Activated naive CD4-positive, alpha-beta T cell treated with anti-CD3 and anti-CD28 coated beads, Interleukin-2, amount 10 ng/mL, durations not matched to agents 7 days and 5 days (primary cell): ENCODE measurements at places on chromosomes 7 and 10.

DNA sequence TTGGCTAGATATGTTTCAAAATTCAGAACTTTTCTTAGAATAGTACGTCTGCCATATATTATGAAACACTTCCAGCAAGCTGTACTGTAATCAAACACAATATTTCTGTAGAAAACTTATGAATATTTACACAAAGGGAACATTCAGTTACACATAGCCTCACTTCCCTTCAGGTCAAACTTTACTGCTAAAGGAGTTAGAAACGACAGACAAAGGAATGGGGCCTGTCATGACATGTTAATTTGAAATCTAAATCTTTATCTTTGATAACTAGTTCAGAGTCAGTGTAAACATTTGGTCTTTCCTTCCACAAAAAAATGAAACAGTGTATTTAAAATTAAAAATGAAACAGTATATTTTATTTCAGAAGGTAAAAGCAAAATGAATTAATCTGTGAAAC, 1.0 kb upstream of the CROT start:
- no peak for DNase-seq

DNA sequence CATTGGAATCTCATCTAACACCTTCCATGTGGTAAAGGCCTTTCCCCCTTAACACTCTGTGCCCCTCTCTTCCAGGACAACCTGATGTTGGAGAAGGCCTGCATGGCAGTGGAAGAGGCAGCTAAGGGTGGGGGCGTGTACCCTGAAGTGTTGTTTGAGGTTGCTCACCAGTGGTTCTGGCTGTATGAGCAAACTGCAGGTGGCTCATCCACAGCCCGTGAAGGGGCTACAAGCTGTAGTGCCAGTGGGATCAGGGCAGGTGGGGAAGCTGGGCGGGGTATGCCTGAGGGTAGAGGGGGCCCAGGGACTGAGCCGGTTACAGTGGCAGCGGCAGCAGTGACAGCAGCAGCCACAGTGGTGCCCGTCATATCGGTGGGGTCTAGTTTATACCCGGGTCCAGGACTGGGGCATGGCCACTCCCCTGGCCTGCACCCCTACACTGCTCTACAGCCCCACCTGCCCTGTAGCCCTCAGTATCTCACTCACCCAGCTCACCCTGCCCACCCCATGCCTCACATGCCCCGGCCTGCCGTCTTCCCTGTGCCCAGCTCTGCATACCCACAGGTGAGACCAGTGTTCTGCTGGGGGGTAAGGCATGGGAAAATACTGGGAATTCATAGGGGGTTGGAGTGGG, 12.4 kb downstream of the NDST2 start:
- no peak for DNase-seq

- DNase-seq: no peak
Measured at GRCh38 chr10:43261578-43262396, 5.1 kb downstream of the RASGEF1A start.

- DNase-seq: no peak
Measured at GRCh38 chr7:116577320-116577871, 52.6 kb downstream of the CAV1 start.

DNA sequence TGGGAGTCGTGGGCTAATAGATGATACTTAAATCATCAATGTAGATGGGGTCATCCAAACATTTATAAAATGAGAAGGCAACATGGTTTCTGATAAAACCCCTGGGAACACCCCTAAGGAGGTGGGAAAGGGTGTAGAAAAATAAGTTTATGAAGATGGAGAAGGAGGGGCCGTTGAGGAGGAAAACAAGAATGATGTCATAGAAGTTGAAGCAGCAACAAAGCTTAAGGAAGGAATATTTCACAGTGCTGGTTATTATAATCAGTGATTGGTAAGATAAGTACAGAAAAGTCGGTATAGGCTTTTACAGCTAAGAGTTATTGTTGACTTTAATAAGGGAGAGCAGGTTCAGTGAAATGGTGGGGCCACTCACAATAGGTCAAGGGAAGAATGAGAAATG, 9.0 kb upstream of the HIBADH start:
- no peak for DNase-seq

GRCh38 chr7:41093141-41093540, 609.7 kb downstream of the INHBA start:
- DNase-seq: no peak

- DNase-seq: no peak
Measured at GRCh38 chr7:17580141-17580540, 281.7 kb downstream of the AHR start.

- no peak for DNase-seq
Measured at GRCh38 chr10:49273082-49273465, 25.9 kb upstream of the C10orf71 start.

DNA sequence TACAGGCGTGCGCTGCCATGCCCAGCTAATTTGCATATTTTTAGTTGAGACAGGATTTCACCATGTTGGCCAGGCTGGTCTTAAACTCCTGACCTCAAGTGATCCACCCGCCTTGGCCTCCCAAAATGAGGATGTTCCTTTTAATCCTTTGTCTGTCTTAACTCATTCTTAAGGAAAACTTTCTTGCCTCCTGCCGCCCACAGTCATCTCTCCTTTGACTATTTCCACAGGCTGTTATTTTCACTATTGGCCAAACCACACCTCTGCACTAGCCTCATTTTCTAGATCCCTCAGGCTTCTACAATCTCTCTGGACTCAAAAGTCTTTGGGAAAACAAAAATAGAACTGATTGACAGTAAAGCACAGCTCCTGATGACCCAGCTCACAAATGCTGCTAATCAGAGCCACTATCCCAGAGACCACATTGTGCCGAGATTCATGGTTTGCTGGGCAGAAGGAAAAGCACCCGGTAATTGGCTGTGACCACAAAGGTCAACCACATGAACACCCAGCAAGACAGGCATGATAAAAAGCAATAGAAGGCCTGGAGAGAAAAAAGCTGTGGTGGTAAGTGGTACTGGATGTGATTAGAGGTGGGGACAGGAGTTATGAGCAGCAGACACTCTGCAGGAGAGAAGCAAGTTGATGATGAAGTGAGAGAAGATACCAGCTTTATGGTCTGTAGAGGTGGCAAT, 44.1 kb upstream of the ZNRF2 start:
- no peak for DNase-seq

DNA sequence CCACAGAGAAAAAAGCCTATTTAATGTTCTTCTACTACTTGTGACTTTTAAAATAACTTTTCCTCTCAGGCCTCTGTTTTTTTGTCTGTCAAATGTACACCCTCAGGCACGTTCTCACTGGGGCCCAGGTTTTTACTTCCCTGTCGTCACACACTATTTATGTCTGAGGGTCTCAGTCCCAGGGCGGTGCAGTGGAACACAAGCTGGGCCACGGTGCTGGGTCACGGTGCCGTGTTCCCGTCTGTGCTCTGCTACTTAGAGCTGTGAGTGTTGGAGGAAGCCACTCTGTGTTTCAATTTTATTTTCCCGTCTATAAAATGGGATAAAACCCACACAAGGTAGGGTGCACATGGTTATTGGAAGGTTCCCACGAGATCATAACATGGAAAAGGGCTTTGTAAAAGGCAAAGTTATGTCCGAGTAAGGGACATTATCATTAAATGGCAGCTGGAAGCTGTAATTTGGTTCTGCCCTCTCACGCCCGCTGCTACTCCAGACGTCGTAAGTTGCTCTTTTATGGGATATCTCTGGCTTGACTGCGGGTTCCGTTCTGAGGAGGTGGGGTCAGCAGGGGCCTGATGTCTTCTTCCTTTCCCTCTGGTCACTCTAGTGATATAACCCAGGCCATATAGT, 25.2 kb downstream of the ZNF775 start:
- peak; percentile 20 for DNase-seq

GRCh38 chr7:22697876-22698606, 29.0 kb upstream of the IL6 start:
- DNase-seq: peak; percentile 38

DNA sequence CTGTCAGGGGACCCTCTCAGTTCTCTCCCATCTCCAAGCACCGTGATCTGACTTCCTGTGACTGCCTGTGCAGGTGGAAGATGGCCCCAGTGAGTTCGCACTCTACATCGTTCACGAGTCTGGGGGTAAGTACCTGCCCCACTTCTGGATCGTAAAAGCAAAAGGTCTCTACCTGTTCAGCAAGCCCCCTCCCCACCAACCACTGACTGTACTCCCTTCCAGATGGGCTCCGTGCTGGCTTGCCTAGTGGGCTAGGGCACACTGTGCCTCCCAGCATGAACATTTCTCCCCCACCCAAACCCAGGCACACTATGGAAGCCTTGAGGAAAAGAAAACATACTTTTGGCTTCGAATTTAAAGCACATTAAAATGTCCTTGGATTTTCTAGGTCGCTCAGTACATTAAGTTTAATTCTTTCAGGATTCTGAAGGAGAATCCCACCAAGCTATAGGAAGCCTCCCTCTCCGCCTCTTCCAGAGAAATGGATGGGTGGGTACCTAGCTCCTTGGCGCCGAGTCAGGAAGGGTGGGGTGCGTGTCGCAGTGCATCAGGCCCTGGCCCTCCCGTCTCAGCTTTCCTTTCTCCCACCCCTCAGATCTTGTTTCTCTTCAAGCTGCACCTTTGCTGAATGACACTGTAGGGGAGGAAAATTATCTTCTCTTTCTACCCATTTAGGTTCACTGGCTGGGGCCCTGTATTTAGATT, 11.0 kb upstream of the ZNF22 start:
- no peak for DNase-seq

GRCh38 chr7:91717681-91718470, 162.6 kb downstream of the MTERF1 start:
- DNase-seq: no peak

- DNase-seq: no peak
Measured at GRCh38 chr7:5657901-5658300, 123.6 kb downstream of the RNF216 start.

DNA sequence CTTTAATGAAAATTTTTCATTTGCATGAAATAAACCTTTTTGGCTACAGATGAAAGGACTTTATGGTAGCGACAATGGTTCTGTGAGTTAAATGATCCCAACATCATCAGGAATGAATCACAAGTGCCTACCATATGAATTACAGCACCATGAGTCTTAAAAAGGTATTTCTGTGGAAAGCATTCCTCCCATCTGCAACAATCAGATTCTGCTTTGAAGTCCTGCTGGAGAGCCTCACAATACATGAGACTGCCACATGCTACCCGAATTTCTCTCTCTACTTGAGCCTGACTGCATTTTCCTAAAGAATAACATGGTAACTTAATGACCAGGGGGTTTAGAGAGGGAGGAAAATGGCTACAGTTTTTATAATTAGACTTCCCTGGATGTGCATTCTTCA, 190.3 kb downstream of the TWIST1 start:
- DNase-seq: no peak

- no peak for DNase-seq
Measured at GRCh38 chr7:73345538-73345937, 17.6 kb downstream of the FKBP6 start.

DNA sequence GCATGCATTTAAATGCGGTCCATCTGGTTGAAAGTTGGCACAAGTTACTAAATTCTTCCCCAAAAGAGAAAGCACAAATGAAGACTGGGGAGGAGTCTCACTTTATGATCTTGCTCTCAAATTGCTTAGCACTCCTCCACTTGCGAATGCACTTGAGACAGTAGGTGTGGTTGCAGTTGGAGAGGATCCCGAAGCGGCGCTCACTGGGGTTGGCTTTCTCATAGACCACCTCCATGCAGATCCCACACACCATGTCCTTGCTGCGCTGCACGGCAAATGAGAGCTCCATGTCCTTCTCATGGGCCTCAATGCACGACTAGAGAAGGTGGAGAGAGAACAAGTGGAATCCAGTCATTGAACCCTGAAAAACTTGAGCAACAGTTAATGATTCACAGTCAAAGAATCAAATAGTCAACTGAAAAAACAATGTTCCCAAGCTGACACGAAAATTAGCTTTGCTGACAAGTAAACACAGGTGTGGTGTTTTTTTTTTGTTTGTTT, 22.7 kb downstream of the MKRN1 start:
- DNase-seq: no peak

- DNase-seq: no peak
Measured at GRCh38 chr7:129550693-129551360, 48.5 kb downstream of the SMKR1 start.

DNA sequence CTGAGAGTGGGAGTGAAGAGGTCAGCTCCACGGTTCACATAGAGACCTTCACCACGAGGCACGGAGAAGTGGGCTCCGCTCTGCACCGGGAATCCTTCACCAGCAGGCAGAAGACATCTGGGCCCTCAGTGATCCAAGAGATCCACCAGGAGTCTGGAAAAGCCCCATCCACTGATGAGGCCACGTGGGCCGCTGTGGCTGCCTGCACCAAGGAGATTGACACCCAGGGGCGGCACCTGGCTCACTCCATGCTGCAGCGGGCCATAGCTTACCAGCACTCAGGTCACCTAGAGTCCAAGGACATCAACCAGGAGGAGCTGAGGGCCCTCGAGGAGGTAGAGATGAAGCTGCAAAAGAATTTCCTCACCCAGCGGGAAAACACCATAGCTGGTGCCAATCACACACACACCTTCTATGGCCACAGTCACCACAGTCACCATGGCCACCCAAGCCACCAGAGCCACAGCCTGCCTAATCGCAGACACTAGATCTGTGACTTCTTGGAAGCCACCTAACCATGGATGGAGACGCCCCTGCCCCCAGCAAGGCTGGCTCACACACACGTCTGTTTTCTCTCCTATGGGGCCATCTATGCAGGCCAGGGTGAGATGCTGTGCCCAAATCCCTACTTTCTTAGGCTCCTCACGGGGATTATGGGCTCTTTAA, 694 bp downstream of the C10orf62 start:
- no peak for DNase-seq

DNA sequence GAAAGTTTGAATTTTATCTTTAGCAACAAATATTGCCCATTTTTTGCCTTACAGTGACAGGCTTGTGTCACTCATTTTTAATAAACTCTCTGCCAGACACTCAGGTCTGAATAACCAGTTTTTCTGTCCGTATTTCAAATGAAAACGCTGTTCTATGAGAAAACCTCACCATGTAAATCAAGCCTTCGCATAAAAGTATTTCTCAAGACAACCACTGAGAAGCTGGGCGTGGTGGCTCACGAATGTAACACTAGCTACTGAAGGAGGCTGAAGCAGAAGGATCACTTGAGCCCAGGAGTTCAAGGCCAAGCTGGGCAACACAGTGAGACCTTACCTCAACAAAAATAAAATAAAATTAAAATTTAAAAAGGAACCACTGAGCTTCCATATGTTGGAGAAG, 339.3 kb downstream of the PARD3 start:
- no peak for DNase-seq

DNA sequence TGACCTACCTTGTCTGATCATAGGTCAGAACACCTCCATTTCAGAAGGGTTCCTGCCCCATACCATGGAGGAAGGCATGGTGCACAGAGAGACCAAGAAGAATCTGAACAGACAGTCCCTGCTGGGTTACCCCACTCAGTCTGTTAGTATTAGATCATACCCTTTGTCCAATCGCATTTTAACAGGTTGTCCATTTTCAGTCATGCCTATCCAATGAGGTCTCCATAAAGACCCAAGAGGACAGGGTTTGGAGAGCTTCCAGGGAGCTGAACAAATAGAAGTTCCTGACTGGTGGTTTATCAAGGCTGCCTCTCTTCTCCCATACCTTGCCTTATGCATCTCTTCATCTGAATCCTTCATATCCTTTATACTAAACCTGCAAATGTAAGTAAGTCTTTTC, 21.2 kb upstream of the SLC16A12 start:
- DNase-seq: no peak

GRCh38 chr7:2862831-2863361, 18.8 kb upstream of the GNA12 start:
- DNase-seq: no peak

- DNase-seq: no peak
Measured at GRCh38 chr10:76874896-76875295, 762.7 kb downstream of the KCNMA1 start.
